ENCODE measurements at places on chromosomes 16 and 17.

DNA sequence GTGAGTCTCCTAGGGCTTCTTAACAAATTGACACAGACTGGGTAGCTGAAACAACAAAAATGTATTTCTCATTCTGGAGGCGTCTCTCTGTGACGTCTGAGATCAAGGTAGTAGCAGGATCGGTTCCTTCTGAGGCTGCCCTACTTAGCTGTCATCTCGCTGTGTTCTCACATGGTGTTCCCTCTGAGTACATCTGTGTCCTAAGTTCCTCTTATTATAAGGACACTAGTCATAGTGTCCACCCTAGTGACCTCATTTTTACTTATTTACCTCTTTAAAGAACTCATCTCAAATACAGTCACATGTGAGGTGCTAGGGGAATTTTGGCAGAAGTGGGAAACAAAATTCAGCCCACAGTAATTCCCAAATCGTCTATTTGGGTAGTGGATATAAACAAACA, 529.1 kb downstream of the NPIPA7 start:
- no peak for DNase-seq

- no peak for DNase-seq
Observed at GRCh38 chr16:1630450-1631213, 18.5 kb downstream of the CRAMP1 start.

DNA sequence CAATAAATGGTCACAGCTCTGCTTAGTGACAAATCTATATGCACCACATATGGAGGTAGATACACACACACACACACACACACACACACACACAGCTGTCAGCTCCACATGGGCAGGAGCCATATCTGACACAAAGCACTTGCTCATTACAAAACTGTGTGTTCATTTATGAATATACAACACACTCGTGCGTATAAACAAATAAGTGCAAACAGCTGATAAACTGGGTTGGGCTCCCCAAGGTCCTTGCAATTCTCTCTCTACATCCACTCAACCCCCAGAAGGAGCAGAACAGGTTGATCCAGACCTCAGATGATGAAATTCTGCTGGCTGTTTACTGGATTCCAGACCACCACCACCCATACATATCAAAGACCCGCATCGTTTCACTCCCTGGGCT, 140.7 kb downstream of the XYLT1 start:
- no peak for DNase-seq

DNA sequence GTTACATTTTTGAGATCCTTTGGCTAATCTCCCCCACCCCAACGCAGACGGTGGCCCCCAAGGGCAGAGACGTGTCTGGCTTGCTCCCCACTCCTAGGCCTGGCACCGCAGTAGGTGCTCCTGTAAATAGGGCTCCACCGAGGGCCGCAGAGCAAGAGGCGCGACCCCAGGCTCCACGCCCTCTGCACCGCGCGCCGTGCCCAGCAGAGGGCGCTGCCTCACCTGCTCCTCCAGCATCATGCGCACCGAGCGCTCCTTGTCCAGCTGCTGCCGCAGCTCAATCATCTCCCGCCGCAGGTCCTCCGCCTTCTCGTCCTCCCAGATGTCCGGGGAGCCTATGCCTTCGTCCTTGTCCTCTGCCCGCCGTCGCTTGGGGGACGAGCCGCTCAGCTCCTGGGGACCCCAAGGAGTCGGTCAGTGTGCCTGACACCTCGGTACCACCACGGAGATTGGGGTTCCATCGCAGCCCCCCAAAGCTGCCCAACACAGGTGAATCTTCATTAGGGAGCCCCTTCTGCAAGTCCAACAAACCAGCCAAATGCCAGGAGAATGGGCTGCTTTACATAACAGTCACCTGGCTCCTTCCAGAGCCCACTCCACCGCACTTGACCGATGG, 11.2 kb downstream of the TFAP4 start:
- DNase-seq, result peak; percentile 17

DNA sequence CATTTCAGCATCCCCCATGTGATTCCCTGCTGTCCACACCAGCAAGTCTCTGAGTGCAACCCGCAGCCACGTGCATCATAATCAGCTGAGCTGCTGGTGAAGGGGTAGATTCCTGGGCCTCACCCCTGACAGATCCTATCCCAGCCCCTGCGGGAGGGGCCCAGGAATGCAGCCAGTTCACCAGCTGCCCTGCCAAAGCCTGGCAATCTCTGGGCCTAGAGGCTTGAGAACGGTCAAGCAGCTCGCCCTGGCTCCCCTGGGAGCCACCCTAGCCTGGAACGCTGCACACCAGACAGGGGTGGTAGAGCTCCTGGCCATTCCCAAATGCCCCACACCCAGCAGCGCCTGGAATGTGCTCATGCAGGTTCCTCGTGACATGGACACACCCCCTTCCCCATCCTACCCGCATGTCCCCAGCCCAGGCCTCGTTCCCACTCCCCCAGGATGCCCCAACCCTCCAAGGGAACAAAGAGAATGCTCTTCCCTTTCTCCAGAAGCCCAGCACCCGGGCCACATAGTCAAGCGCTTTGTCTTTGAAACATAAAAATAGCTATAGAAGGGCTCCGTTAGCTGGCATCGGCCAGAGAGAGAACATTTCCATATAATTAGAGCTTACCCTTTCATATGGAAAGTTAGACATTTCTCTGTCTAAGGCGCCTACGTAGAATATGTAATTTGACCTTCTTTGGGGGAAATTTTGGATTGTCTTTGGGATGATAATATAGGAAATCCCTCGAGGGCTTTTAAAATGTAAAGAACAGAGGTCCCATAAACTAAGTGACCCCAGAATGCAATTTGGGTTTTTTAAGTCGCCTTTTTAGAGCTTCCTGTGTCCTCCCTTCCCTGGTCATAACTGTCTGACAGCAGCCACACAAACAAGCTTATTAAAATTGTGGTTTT, 3.4 kb downstream of the CEP295NL start:
- no peak for DNase-seq

DNA sequence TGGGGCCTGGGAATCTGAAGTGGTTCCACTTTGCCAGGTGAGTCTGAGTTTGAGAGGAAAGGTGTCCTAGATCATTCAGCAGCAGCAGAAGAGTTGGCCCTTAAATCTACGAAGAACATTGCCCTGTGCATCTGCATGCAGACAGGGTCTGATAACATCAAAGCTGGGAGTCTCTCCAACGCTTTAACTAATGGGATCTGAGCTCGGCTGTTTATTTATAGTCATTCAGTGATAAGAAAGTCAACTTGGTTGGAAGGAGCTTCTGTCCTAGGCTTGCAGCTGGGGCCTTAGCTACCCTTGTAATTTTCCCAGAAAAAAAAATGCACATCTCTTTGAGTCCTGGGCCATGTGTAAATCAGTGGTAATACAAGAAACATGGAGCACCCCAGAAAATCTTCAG, 418.0 kb upstream of the HSBP1 start:
- no peak for DNase-seq

- no peak for DNase-seq
Observed at GRCh38 chr17:76844846-76845245, 23.4 kb upstream of the MGAT5B start.

GRCh38 chr16:49356728-49357488, 16.7 kb upstream of the C16orf78 start:
- DNase-seq, result peak; percentile 65
